ENCODE measurements at places on chromosomes 1 and 21.

DNA sequence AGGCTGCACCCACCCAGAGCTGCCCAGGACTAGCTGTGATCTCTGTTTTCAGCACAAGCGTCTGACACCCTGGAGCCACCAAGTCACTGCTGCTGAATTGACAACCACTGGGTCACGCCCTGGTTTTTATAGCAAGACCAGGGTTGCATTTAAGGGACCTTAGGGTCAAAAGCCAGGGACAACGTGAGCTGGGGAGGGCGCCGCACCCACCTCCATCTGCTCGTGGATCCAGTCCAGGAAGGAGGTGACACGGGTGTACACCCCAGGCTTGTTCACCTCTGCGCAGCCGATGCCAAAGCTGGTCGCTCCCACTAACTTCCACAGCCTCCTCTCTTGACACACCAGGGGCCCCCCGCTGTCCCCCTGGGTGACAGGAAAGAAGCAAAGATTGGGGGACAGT is 9.2 kb upstream of the TFF1 start:
- no peak for DNase-seq

DNA sequence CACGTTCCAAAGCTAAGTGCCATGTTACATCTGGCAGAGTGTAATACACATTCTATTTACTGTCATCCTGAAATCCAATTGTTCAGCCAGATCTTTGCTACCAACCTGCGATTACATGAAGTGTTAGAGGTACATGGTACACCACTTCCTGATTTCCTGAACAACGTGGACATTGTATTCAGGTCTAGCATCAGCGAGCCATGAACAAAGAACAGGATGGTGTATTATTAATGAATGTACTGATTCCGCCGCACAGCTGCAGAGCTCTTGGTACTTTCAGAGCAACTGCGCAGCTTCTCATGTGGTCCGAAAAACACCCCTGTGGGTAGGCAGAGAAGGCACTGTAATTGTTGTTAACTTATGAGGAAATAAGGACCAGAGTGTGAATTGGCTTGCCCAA is 511.4 kb downstream of the AJAP1 start:
- DNase-seq, result no peak

GRCh38 chr1:108742253-108742652 is 4.2 kb upstream of the STXBP3 start:
- no peak for DNase-seq

- DNase-seq, result no peak
These were observed 210.4 kb downstream of the HIVEP3 start for GRCh38 chr1:41708332-41708731.

DNA sequence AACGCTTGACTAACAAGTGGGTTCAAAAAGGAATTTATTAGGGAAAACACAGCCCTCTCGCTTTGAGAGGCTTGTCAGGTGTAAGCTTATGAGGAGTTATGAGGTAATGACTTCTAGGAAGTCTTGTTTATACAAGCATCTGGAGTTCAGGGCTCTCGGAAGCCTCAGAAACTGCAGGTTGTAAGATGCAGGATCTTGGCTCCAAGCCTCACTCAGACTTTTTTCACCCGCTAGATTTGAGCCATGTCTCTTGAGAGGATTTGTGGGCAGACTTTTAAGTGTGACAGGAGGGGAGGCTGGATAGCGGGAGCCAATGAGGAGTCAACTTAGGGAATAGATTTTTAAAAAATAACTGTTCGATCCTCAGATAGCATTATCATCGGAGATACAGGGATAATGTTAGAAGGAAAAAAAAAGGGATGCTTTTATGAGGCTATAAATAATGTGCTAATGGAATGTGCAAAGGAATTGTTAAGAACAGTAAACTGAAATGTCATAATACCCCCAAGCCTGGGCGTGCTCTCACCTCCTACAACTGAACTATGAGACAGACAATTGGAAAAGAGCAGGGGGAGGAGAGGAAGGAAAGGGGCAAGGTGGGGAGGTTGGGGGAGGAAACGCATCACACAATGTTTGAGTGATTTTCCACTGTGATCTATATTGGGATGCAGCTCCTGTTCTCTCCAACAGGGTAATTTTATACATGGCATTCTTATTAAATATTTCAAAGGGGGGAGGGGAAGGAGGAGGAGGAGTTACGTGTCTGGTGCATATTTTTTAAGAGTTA is 107.4 kb upstream of the ESRRG start:
- DNase-seq, result no peak

DNA sequence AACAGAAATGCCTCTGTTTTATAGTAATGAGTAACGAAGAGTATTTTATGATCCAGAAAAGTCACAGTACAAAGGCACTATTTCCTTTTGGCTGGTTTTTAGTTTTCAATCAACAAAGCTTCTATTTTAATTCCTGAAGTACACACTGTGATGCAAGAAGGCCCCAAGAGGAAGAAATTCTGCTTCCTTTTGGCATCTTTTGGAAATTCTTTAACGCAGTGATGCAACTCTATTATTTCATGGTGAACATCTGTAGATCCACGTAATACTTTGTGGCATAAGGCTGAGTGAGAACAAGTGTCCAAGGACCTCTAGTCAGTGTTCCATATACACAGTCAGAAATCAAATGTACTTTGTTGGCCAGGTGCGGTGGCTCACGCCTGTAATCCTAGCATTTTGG is 137.5 kb downstream of the TGFB2 start:
- DNase-seq, result peak; percentile 47

DNA sequence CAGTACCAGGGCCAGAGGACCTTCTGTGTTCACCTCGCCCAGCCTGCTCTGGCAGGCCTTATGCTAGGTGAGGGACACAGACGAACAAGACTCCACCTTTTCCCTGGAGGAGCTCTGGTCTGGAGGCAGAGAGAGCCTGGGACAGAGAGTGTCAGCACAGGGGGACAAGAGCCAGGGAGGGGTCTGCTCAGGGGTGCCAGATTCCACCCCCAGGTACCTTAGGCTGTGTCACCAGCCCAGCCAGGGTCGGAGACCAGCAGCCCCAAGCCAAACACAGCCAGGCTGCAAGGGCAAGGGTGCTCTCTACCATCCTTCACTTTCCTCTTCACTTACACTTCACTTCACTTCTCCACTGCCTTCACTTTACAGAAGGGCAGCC is 4.3 kb upstream of the LRP8 start:
- no peak for DNase-seq

DNA sequence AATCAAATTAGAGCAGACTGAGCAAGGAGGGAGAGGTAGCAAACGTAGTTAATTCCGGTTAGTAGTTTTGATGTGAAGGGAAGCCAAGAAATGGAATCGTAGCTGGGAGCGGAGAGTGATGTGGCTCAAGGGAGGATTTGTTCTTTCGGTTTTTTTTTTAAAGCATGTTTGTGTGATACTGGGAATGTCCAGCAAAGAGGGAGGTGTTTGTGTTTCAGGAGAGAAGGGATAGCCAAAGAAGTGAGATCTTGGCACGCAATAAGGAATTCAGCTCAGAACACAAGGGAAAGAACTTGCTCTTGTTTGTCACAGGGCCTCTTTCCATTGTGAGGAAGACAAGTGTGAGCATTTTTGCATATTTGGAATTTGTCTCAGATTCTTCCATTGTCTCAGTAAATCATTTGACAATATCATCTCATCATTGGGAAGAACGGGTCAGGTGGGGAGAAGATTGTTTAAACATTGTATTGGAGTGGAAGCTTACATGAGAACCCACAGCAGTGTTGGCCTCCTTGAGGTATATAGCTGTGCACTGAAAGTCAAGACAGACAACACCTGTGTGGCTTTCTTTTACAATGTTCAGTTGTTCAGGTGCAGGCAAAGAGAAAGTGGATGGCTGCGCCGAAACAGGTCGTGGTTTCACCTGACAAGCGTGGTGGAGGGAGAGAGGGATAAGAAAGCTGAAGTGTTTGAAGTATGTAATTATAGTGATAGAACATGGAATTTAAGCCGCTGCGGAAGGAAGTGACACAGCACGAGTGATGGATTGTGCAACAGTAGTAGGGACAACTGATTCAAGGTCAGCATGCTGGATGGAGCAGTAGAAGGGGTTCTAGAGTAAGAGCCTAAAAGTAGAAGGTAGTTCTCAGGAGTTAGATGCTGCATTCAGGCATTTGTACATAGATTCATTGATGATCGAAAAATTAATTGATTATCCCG is 25.4 kb downstream of the FMN2 start:
- DNase-seq, result no peak

GRCh38 chr1:210374600-210374953 is 45.9 kb downstream of the HHAT start:
- no peak for DNase-seq

- DNase-seq, result no peak
These were observed 13.6 kb downstream of the NID1 start for GRCh38 chr1:236051242-236051791.

- DNase-seq, result peak; percentile 50
These were observed 160.4 kb upstream of the SYT6 start for GRCh38 chr1:114314098-114314497.
